ENCODE measurements at places on chromosomes 16 and 17.

- H3K27ac ChIP-seq, result peak overlapping the region; percentile 93
- DNase-seq, result no peak
- no peaks in the 10 kb centered on the region for H3K27me3 ChIP-seq
- peaks cover 40% of the 10 kb centered on the region for H3K36me3 ChIP-seq
- H3K4me3 ChIP-seq, result no peak overlapping the region
- peaks cover 70% of the 10 kb centered on the region for H3K4me1 ChIP-seq
Observed at GRCh38 chr16:50276326-50276640, 9.9 kb downstream of the ADCY7 start.

DNA sequence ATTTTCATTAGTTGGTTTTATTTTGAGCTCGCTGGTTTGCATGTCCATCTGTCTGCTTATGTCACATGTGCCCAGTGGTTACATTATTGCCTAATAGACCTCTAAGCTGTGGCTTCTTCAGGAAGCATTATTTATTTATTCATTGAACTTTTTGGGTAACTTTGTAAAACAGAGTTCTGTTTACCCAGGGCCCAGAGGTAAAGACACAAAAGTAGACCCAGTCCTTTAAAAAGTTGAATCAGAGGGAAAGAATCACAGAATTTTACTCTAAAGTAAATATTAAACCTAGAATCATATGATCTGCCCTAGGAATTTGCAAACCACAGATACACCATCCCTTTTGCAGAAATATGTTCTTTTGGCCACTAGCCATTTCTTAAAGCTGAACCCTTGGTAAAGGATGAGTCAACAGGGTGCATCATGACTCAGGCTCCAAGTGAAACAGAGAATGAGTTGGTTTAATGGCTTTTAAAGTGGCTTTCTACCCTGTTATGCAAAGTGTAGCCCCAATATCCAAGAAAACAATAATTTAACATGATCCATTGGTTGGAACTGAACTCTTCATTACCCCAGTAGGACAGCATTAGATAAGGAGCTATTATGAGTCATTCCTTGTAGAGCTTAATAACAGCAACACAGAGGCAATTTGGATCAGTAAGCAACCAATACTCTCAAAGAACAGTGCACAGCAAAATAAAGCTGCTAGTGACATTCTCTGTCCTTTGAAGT, 236.3 kb downstream of the KCNJ2 start:
- H3K4me3 ChIP-seq, result no peak overlapping the region
- H3K27ac ChIP-seq, result no peak overlapping the region
- no peaks in the 10 kb centered on the region for H3K36me3 ChIP-seq
- no peak for DNase-seq

GRCh38 chr16:17439580-17439979, 31.2 kb downstream of the XYLT1 start:
- H3K4me1 ChIP-seq, result peaks cover 14% of the 10 kb centered on the region
- H3K27ac ChIP-seq, result peak overlapping the region; percentile 26
- H3K27me3 ChIP-seq, result no peaks in the 10 kb centered on the region
- no peak for DNase-seq
- H3K4me3 ChIP-seq, result no peak overlapping the region
- H3K36me3 ChIP-seq, result no peaks in the 10 kb centered on the region

DNA sequence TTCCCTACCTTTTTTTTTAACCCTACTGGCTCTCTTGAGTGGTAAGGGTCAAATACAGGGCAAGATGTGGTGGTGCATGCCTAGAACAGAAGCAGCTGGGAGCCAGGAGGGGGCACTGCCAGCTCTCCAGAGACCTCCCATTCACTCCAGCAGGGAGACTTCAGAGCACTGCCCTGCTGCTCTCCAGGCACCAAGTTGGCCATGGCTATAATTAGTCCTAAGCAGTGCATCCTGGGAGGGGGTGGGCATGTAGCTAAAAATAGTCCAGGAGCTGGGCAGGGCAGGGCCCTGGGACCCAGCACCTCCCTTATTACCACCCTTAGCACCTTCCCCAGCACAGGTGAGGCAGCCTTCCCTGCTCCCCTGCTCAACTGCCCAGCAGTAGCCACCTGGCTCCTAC, 3.5 kb downstream of the CORO6 start:
- no peak overlapping the region for H3K4me3 ChIP-seq
- no peak overlapping the region for H3K27ac ChIP-seq
- peaks cover 22% of the 10 kb centered on the region for H3K4me1 ChIP-seq
- peaks cover 9% of the 10 kb centered on the region for H3K27me3 ChIP-seq

DNA sequence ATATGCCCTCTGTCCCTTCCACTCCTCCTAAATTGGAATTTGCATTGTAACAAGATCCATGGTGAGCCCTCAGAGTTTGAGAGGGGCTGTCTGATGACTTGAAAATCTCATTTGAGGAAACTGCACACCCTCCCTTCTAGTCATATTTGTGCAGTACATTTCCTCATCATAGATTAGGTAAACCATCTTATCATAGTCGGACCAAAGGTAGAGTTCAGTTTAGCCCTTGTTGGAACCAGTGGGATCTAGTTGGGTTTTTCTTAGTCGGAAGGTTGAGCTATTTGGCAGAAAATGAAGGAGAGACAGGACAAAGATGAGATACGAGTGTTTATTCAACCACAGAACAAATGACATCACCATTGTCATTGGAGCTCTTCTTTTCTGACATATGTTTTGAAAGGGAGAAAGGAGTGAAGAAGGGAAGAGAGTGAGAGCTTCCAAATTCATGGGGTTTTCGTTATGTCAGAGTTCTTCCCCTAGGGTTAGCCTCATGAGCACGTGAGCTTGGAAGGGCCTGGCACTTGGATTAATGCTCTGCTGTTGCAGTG, 15.8 kb upstream of the KRT20 start:
- no peak for DNase-seq
- H3K36me3 ChIP-seq, result no peaks in the 10 kb centered on the region

GRCh38 chr17:35898283-35899070, 18.3 kb upstream of the CCL5 start:
- H3K27me3 ChIP-seq, result no peaks in the 10 kb centered on the region
- DNase-seq, result no peak
- H3K27ac ChIP-seq, result peak overlapping the region; percentile 70
- peaks cover 89% of the 10 kb centered on the region for H3K4me1 ChIP-seq

- H3K27ac ChIP-seq, result no peak overlapping the region
- H3K36me3 ChIP-seq, result no peaks in the 10 kb centered on the region
- H3K27me3 ChIP-seq, result no peaks in the 10 kb centered on the region
- no peak for DNase-seq
Observed at GRCh38 chr17:59508999-59509625, 56.3 kb upstream of the DHX40 start.

DNA sequence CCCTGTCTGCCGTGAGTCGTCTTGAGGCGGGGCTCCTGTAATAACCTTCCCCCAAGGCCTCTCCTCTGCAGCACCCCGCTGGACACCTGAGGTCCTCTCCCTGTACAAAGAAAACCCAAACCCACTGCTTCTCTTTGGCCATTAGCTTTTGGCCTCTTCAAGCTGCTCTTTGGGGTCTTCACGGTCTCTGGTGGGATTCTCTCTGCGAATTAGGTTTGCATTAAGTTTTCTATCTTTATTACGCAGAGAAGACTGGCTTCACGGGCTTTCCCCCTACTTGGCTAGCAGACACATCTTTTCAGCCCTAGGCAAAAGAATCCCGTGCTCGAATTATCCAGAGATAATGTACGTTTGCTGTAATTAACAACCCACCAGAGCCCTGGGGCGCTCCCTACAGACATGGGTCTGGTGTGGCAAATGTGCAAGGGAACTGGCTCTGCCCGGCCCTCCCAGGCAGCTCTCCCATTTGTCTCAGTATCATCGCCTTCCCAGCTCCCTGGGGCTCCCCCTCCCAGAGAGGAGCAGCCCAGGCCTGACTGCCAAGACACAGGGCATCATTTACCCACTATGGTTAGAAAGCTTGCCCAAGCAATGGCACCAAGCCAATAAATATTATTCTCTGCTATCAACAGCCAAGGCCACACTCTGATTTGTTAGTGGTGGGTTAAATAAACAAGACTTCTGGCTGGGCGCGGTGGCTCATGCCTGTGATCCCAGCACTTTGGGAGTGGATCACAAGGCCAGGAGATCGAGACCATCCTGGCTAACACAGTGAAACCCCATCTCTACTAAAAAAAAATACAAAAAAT, 24.7 kb upstream of the KLHDC4 start:
- no peak overlapping the region for H3K27ac ChIP-seq
- no peaks in the 10 kb centered on the region for H3K4me1 ChIP-seq
- no peak overlapping the region for H3K4me3 ChIP-seq

- DNase-seq, result no peak
- H3K36me3 ChIP-seq, result no peaks in the 10 kb centered on the region
- no peak overlapping the region for H3K4me3 ChIP-seq
- H3K27ac ChIP-seq, result no peak overlapping the region
Observed at GRCh38 chr17:76808326-76808725, 59.9 kb upstream of the MGAT5B start.

- no peak overlapping the region for H3K27ac ChIP-seq
- H3K4me1 ChIP-seq, result no peaks in the 10 kb centered on the region
- H3K4me3 ChIP-seq, result no peak overlapping the region
- no peaks in the 10 kb centered on the region for H3K27me3 ChIP-seq
Observed at GRCh38 chr17:75228305-75228704, 22.8 kb downstream of the NUP85 start.

DNA sequence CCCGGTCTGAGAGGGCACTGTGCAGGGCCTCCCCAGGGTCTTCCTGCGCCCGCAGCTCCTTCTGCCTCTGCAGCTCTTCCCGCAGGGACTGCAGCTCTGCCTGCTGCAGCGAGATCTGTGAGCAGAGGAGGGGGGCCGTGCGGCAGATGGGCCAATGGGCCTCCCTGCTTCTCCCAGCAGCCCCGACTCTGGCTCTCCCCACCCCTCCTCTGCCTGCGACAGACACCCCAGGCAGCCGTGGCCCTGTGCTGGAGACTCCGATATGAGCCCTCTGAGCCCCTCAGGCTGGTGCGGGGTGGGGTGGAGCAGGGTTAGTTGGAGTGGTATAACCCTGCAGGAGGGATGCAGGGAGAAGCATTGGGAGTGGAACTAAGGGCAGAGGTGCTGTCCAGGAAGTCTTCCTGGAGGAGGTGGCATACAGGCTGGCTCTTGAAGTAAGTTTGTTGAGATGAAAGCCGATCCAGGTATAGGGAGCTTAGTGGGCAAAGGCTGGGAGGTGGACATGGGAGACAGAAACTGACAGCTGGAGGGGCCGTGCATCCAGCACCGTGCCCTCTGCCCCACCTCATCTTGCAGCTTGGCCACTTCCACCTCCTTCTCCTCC, 5.0 kb downstream of the THOC6 start:
- peaks cover 15% of the 10 kb centered on the region for H3K36me3 ChIP-seq
- no peak overlapping the region for H3K27ac ChIP-seq
- no peak overlapping the region for H3K4me3 ChIP-seq
- H3K27me3 ChIP-seq, result peaks cover 52% of the 10 kb centered on the region
- no peak for DNase-seq
- peaks cover 5% of the 10 kb centered on the region for H3K4me1 ChIP-seq

DNA sequence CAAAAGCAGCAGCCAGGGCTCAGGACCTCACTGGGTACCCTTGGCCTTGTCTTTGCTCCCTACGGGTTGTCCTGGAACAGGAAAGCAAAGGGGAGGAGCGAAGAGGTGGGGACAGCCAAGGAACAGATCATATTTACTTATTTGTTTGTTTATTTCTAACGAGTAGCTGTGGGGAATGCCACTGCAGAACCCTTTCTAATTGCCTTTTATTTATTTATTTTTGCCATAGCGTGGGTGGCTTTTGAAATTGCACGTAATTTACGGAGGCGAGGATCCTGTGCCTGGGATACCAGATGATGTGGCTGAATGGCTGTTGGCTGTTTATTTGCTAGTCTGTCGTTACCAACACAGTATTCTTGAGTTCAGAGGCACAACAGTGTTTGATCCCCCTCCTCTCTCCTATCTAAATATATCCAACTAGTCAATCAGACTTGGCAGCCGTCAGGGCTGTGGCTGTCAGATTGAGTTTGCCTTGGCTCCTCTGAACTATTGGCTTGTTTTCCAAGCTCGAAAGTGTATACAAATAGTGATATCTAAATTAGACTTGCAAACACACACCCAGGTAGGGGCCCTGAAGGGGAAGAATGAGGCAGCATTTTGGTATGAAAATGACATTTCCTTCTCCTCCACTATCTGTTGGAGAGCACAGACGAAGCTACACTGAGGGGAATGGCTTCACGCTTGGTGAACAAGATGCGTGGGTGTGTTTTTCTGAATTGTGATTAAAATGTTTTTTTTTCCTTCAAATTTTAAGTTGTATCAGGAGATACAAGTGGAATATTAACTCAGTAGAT, 110.4 kb downstream of the MSI2 start:
- H3K27me3 ChIP-seq, result no peaks in the 10 kb centered on the region
- no peak overlapping the region for H3K27ac ChIP-seq
- H3K4me3 ChIP-seq, result no peak overlapping the region
- no peak for DNase-seq
- H3K4me1 ChIP-seq, result no peaks in the 10 kb centered on the region
- no peaks in the 10 kb centered on the region for H3K36me3 ChIP-seq

GRCh38 chr16:57324749-57325148, 33.8 kb upstream of the CCL22 start:
- no peaks in the 10 kb centered on the region for H3K27me3 ChIP-seq
- H3K4me1 ChIP-seq, result no peaks in the 10 kb centered on the region
- H3K4me3 ChIP-seq, result no peak overlapping the region
- H3K27ac ChIP-seq, result no peak overlapping the region
- no peaks in the 10 kb centered on the region for H3K36me3 ChIP-seq

- H3K4me3 ChIP-seq, result no peak overlapping the region
- DNase-seq, result no peak
- H3K27ac ChIP-seq, result no peak overlapping the region
- H3K4me1 ChIP-seq, result no peaks in the 10 kb centered on the region
- no peaks in the 10 kb centered on the region for H3K27me3 ChIP-seq
Observed at GRCh38 chr17:37025847-37026530, 77.2 kb downstream of the AATF start.

DNA sequence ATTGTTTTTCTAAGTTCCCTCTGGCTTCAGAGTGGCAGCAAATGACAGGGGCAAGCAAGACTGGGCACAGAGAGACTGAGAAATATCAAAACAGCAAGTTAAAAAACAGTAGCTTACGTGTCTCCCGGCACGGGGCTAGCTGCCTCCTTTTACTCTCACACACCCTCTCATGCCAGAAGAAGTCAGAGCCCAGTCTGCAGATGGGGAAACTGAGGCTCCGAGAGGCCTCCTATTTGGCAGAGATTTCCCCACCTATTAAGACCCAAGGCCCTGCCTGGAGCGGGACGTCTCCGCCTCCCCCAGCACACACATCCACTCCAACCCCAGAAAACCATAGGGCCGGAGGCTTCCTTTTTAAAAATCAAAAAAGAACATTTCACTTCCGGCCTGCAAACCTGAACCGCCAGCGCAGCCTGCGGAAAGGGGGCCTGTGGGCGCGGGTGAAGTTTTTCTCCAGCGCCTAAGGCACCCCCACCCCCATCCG, 832 bp downstream of the CARHSP1 start:
- H3K27me3 ChIP-seq, result no peaks in the 10 kb centered on the region
- H3K4me3 ChIP-seq, result peak overlapping the region; percentile 80
- no peaks in the 10 kb centered on the region for H3K36me3 ChIP-seq
- peaks cover 62% of the 10 kb centered on the region for H3K4me1 ChIP-seq
- peak; percentile 60 for DNase-seq

GRCh38 chr17:52027620-52028295, 130.8 kb downstream of the CA10 start:
- H3K4me1 ChIP-seq, result no peaks in the 10 kb centered on the region
- H3K27ac ChIP-seq, result no peak overlapping the region
- no peaks in the 10 kb centered on the region for H3K27me3 ChIP-seq
- no peaks in the 10 kb centered on the region for H3K36me3 ChIP-seq
- DNase-seq, result no peak

All from T-cell (primary cell).